ENCODE measurements at places on chromosomes 11 and 22. TPM values are rescaled to one million over a fixed set of nuclear protein-coding genes. Genes with fewer than 3 reads are reported as not detected.

IFITM10 gene
- 0.68 TPM for total RNA-seq

DENND5A gene
- 47.0 TPM for total RNA-seq

LRP4 gene
- not detected for total RNA-seq

OR4S1 gene
- not detected for total RNA-seq
